ENCODE measurements at places on chromosomes 5 and 9. TPM values are rescaled to one million over a fixed set of nuclear protein-coding genes. Genes with fewer than 3 reads are reported as not detected.

Gene SH3RF2
- 16.4 TPM for total RNA-seq

Gene PCDHGA5
- 12.5 TPM for total RNA-seq

DNA sequence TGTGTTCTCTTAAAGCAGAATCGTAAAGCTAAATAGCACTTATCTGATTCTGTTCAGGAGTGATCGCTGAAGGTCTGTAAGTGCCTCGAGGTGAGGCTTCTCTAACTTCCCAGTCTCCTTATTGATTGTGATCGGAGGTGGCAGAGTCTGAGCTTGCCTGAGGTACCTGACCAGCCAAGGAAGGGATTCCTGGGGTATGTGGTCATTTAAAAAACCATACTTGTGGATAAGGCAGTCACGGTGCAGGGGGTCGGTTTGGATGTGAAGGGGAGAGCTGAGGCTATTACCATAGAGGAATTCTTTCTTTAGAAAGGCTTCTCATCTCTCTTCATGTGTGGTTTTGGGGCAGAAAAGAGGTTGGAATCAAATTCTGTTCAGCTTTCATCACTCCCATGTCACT is 193.7 kb downstream of the TLE4 start:
- DNase-seq = no peak

Gene NPDC1
- total RNA-seq = 95.8 TPM

DNA sequence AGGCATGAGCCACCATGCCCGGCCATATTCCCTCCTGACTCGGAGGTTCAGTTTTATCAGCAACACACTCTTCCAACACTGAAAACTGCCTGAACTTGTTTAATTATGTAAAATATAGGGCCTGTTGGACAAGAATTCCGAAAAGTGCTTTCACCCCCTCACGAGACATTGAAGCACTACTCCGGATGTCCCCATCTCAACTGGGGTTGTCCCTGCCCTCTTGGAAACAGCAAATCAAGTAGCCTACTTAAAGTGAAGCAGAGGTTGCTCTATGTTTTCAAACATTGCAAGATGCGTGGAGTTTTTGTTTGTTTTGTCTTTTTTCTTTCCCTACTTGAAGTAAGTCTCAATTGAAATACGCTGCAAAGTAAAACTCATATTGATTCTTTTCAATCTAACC is 7.6 kb downstream of the PTGER4 start:
- no peak for DNase-seq

Gene TSSK1B
- not detected for total RNA-seq

- DNase-seq = no peak
Observed at GRCh38 chr5:9409413-9409960, 136.4 kb downstream of the SEMA5A start.

GRCh38 chr9:93667627-93668026 is 91.2 kb downstream of the PHF2 start:
- DNase-seq = no peak

GRCh38 chr5:109739741-109740728 is 50.3 kb downstream of the MAN2A1 start:
- DNase-seq = no peak

DNA sequence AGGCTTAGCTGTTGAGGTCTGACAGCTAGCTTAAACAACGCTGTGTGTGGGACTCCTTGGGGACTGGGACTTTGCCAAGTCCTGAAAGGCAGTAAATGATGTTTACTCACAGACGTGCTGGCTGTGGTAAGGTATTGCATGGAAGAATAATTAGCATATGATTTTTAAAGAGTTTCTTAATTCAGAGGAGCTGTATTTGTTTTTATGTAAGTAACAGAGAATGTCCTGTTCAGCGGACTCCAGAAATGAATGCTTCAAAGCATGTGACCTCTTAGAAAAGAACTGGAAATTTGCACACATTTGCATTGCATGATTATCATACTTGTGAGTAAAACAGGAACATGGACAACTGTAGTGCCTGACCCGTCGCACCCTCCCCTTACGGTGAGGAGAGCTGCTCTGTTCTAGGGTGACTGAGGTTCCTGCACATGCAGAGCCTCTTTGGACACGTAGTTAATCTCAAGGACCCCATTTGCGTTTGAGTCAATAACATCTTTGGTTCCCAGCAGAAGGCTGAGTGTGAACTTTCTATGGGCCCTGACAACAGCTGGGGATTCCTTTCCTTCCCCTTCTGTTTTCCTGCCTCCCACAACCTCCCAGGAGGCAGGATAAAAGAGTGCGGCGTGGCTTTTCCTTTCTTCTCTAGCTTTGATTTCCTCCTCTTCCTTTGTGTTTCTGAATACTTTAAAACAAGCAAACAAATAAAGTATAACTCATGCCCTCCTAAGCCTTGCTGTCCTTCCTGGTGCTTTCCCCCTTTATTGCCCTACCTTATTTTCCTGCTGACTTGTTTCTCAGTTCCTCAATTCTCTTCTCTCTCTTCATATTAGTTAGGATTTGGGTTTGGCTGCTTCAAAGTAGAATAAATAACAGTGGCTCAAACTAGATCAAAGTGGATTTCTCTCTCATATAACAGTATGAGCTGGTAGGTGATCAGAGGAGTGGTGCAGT is 157.2 kb upstream of the CD180 start:
- no peak for DNase-seq

DNA sequence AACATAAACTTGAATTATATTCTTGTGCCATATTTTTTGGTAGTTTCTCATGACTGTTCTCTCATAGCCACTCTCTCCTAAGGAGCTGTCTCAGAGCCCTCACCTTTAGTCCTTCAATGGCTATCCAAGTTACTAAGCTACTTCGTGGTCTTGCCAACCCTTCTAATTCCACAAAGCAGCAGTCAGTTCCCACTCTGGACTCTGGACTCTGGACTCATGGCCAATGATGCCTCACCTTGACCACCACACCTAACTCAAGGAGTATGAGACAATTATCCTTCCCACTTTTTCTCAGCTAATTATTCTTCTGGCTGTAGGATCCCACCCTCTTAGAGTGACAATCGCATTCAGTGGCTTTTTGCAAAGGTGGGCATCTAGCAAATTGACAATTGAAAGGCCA is 42.2 kb downstream of the TUSC1 start:
- no peak for DNase-seq

- no peak for DNase-seq
Observed at GRCh38 chr5:88269222-88269771, 652 bp upstream of the TMEM161B start.

Gene SLC22A4
- total RNA-seq = 0.14 TPM

GRCh38 chr5:139642891-139643871 is 5.0 kb upstream of the CXXC5 start:
- DNase-seq = no peak

DNA sequence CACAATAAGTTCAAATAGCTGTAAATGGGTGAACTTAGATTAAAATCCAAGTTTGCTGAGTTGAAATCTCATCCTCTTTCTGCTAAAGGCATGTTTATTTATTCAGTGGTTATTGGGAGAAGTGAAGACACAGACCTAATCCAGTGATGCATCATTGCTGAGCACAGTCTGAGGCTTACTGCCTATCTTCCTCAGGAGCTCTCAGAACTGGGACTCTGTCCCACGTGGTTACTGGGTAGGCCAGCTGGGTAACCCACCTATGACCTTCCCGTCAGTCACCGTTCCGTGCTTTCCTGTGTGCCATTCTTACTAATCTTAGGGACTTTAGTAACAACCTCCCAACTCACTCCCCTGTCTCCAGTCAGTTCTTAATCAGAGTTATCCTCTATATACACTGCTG is 226.8 kb upstream of the ATP10B start:
- DNase-seq = no peak

DNA sequence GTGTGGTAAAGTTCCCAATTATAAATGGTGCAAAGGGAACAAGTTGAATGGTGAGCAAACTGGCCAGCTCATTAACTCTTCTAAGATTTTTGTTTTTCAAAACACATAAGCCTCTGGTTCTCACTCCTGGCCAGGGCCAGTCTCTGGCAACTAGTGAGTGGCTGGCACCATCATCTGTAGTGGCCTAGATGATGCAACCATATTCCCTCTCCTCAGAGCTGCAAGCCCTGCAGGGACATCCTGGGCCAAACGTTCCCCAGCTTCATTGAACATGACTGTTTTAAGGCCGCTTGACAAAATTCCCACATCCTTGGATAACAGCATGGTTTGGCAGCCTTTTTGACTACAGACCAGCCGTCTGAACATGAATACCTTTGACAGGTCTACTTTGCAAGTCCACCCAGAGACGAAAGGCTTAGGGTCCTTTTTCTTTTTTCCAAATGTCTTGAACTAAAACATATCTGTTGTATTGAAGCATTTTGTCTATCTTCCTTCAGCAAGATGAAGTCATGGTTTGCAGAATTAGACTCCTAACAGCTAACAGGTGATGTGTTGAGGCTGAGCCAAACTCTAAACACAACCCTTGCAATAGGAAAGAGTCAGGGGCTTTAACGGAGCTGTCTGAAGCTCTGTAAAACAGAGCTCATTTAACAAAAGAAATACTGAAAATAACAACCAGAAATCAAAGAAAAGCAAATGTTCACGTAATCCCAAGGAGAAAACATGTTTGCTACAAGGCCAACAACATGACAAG is 23.8 kb downstream of the MACROH2A1 start:
- DNase-seq = no peak

DNA sequence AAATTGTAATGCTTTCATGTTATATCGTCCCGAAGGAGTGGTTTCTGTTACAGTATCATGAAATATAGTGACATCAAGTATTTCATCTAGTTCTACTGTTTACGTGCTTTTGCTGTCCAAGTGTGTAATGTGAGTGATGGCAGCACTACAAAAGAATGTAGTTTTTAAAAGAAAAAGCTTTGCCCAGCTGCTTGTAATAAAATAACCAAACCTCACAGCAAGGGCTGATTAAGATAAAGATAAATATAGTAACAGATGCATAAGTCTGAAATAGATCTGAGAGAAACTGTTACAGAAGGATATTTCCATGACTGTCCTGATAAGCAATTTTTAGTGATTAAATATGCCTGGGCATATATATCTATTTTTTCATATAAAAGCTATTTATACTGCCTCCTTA is 106.4 kb downstream of the AUH start:
- DNase-seq = no peak

Gene PDE6A
- total RNA-seq = not detected
